ENCODE measurements at places on chromosomes 5 and 9. TPM values are rescaled to one million over a fixed set of nuclear protein-coding genes. Genes with fewer than 3 reads are reported as not detected.

The PCDHGA2 gene
- 6.5 TPM for total RNA-seq

The TLR4 gene
- total RNA-seq = 54.1 TPM

The NR5A1 gene
- total RNA-seq = not detected

The SH3GLB2 gene
- total RNA-seq = 38.2 TPM

The SIT1 gene
- 6.6 TPM for total RNA-seq

The LCN15 gene
- total RNA-seq = not detected

The MAML1 gene
- total RNA-seq = 16.0 TPM

The TAF11L14 gene
- not detected for total RNA-seq

The GTF3C4 gene
- total RNA-seq = 9.7 TPM

The SPAG8 gene
- total RNA-seq = 0.57 TPM

The SDHA gene
- total RNA-seq = 72.6 TPM

The TMEM171 gene
- not detected for total RNA-seq

The GLDC gene
- total RNA-seq = not detected

The C9orf50 gene
- not detected for total RNA-seq

The PLK2 gene
- 21.6 TPM for total RNA-seq

The VLDLR gene
- 8.8 TPM for total RNA-seq

The PTPRD gene
- 9.5 TPM for total RNA-seq

The GABRA6 gene
- not detected for total RNA-seq

The WNT8A gene
- total RNA-seq = not detected

The PCDHA1 gene
- not detected for total RNA-seq

The EIF4E1B gene
- not detected for total RNA-seq

The SHOC1 gene
- total RNA-seq = not detected

The PCDHB16 gene
- total RNA-seq = 2.4 TPM

The ARSK gene
- total RNA-seq = 6.7 TPM

The GPR151 gene
- not detected for total RNA-seq

The NEURL1B gene
- total RNA-seq = 38.4 TPM

The SPATA31C2 gene
- total RNA-seq = not detected

The CD72 gene
- total RNA-seq = 4.6 TPM

The HACD4 gene
- 9.3 TPM for total RNA-seq

The TBCA gene
- 157 TPM for total RNA-seq

The EGFL7 gene
- 110 TPM for total RNA-seq

The ACSL6 gene
- total RNA-seq = 0.17 TPM

The FRRS1L gene
- total RNA-seq = not detected

The CDH9 gene
- not detected for total RNA-seq

The IQGAP2 gene
- 119 TPM for total RNA-seq

The PKD2L2 gene
- not detected for total RNA-seq

The CDC20B gene
- total RNA-seq = not detected

The PFDN1 gene
- total RNA-seq = 81.0 TPM

The OMD gene
- total RNA-seq = 35.0 TPM

The PCSK1 gene
- 11.9 TPM for total RNA-seq

The PLAC8L1 gene
- total RNA-seq = not detected

The PRDM9 gene
- not detected for total RNA-seq

The INSL6 gene
- total RNA-seq = not detected

The ECSCR gene
- 22.2 TPM for total RNA-seq

The TRAF2 gene
- 5.8 TPM for total RNA-seq

The MARVELD2 gene
- 0.44 TPM for total RNA-seq

The ANKRD34B gene
- total RNA-seq = not detected

The F2RL2 gene
- not detected for total RNA-seq

The HTR4 gene
- not detected for total RNA-seq

The NDUFS6 gene
- total RNA-seq = 34.8 TPM

The LHX6 gene
- total RNA-seq = 7.0 TPM

The PCDHGA12 gene
- total RNA-seq = 3.8 TPM

The S100Z gene
- total RNA-seq = 2.5 TPM

The MVB12B gene
- total RNA-seq = 9.0 TPM

The IFNA5 gene
- total RNA-seq = not detected

The MEGF10 gene
- total RNA-seq = 1.7 TPM

The ARL14EPL gene
- not detected for total RNA-seq

The SLC1A3 gene
- 114 TPM for total RNA-seq

Measured in subcutaneous adipose tissue (tissue), 4 donors.